ENCODE measurements at places on chromosomes 1 and 21. TPM values are rescaled to one million over a fixed set of nuclear protein-coding genes. Genes with fewer than 3 reads are reported as not detected.

GRCh38 chr1:27659497-27660299 is 12.3 kb downstream of the IFI6 start:
- peak; percentile 91 for DNase-seq

DNA sequence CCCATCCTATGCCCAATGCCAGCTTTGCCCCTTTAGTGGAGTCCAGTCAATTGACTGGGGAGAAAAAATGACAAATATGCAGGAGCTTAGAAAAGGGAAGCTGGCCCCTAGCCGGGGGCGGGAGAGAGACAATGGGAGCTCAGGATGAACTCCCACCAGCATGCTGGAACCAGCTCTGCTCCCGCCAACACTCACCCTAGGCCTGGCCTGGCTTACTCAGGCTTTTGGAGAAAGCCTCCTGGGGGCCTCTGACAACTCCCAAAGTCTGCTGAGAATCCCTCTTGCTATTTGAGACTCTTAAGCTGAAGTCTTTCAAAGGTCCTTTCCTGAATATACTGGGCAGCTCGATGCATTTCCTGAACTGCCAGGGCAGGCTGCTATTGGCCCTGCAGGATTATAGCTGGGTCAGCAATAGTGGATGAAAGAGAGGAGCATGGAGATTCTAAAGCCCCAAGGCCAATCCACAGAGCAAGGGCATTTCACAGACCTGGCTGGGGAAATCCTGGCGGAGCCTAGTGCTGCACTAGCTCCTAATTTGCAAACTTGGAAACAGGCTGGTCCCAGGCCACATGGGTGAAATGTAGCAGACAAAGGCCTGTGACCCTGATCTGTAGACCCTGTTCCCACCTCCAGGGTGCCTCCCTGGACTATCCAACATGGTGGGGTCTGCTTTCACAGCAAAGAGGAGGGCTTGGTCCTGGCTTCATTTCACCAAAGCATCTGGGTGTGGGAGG is 35.7 kb upstream of the CLSTN1 start:
- DNase-seq, result peak; percentile 45

DNA sequence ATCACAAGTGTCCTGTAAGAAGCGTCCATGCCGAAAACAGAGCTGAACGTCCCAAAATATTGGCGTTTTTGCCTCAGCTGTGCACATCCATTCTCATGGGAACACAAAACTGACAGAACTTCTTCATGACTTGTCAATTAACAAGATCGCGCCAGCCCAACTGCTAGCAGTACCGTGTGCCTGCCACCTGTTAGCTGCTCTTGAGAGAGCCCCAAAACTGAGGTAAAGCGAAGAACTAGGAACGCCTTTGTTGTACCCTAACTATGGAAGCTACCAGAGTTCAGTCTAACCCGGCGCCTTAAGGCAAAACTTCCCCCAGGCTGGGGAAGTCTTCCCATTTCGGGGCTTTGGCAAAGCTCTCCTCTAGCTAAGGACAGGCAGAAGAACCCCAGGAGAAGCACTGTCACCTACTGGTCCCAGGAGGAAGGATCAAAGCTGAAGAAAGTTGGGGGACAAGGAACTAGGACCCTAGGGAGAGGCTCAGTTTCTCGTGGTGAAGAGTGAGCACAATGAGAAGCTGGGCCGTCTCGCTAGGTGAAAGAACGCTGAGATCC is 719 bp downstream of the EYA3 start:
- no peak for DNase-seq

DNA sequence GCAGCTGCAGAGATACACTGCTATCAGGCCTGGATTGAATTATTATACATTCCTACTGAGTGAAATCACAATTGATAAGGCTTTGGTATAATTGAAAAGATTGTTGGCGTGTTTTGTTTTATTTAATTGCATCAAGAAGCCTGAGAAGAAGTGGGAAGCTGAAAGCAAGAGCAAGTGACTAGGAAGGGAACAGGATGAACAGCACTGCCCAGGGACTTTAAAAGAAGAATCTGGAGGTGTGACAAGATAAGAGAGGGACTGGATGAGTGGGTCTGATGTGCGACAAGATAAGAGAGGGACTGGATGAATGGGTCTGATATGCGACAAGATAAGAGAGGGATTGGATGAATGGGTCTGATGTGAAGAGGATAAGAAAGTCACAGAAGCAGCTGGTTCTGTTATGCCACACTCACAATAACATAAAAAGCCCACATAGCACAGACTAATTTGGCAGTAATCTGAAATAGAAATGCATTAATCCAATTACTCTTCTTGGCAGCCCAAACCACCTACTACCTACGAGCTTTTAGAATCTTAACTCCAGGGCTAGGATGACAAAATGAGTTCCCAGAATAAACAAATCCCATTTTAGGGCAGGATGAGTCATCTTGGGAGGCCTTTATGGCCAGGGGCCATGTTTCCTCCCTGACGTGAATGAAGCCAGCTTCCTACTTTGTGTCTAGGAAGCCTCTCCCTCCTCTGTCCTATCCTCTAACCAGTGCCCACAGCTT is 129.7 kb downstream of the DUSP10 start:
- DNase-seq, result peak; percentile 80

The EDEM3 gene
- 44.5 TPM for total RNA-seq
